ENCODE measurements at places on chromosomes 13 and 19.

- peak; percentile 49 for DNase-seq
Measured at GRCh38 chr19:58261968-58262921, 16.5 kb upstream of the ZNF8 start.

DNA sequence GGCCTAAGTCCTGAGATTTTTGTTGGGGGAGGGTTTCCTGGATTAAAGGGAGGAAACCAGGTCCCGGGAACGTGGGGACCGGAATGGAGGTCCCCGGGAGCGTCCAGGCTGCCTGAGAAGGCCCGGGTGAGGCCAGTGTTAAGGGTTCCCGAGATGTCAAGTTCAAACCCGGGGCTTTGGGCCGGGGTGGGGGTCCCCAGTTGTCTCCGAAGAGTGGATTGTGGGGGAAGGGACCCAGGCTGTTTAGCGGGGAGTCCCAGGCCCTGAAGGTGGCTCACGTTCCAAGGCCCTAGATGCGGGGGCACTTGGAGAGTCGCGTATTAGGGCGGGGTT is 262 bp downstream of the COX7A1 start:
- no peak for DNase-seq

- DNase-seq, result peak; percentile 32
Measured at GRCh38 chr19:41226053-41226873, 7.2 kb downstream of the AXL start.

DNA sequence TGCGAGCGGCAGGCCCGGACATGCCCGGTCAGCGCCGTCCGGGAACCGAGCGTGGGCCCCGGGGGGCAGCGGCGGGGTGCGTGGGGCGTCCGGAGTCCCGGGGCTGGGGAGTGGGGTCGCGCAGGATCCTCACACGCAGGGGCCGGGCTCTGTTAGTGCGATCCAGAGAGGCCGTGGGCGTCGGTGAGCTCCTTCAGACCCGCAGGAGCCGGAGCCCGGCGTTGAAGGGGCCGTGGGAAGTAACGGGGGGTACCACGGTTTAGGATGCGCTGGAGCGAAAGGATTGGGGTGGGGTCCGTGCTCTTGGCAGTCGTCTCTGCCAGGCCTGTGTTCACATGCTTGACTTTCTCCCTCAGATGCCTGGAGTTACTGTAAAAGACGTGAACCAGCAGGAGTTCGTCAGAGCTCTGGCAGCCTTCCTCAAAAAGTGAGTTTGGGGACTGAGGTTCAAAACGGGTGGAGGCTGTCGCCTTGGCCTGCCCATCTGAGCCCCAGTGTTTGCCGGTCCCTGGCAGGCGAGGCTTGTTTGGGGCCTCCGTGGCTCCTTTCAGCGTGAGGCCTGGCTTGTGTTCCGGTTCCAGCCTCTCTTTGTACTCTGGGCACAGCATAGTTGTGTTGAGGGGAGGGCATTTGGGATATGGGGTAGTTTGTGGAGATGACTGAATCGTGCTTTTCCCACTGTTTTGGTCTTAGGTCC is 512 bp downstream of the RPS19 start:
- DNase-seq, result peak; percentile 55

DNA sequence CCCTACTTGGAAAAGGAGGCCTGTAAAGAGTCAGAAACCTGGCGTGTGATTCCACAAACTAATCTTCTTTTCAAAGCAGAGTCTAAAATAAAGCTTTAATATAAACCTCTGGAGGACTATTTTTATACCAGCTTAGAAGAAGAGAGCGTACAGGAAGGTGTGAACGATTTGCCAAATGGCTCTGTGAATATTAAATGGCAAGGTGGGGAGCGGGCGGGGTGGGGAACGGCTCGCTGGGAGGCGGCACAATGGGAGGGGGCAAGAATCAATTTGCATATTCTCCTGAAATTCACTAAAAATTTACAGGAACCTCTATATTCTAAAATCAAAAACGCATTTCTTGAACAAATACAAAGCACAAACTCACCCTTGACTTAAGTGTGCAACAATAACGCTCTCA is 982 bp downstream of the ZNF780B start:
- no peak for DNase-seq

GRCh38 chr13:61142506-61142905 is 273.1 kb downstream of the PCDH20 start:
- DNase-seq, result peak; percentile 1

DNA sequence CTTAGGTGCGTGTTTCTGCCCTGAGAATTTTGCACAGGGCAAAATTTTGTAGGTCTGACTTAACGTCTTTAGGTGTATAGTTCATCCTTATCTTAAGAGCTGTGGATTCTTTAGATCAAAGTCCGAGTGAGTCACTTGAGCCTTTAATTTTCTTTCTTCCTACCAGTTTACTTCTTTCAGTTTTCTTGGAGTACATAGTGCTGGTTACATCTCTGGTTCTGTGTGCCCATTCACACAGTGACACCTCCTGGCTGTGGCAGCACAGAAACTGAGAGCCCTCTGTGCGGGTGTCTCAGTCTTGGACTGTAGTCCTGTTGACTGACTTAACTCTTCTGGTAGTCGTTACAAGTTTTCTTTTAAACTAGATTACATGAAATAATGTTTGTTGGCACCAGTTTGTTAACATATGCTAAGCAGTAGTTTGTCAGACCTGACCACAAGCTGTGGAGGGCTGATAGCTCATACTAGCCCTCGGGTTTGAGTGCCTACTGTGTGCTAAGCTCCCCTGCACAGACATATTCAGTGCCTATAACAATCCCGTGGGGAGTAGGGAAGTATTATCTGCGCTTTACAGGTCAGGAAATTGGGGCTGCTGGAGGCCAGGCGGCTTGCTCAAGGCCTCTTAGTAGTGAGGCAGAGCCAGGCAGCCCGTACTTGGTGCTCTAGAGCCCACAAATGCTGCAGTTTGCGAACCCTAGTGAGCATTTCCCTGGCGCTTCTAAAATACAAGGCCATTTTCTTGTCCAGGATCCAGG is 1.6 kb downstream of the GATAD2A start:
- DNase-seq, result peak; percentile 21
